ENCODE measurements at places on chromosomes 16 and 17.

DNA sequence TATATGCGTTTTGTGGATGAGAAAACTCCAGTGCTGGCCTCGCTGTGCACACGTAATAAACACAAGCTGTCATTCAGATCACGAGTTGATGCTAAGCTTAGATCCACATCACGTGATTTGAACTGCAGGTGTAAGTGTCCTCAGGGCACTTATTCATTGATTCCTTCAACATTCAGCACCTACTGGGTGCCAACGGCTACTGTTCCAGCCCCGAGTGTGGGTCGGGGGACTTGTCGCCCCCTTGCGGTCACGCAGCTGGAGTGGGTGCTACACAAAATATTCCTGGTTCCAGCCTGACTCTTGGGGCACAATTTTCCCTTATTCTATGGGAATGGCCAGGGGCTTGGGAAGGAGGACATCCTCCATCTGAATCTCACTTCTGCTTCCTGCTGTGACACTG is 29.9 kb upstream of the GINS2 start:
- peak; percentile 27 for DNase-seq

GRCh38 chr17:10316801-10317542 is 55.8 kb downstream of the MYH13 start:
- DNase-seq: no peak

DNA sequence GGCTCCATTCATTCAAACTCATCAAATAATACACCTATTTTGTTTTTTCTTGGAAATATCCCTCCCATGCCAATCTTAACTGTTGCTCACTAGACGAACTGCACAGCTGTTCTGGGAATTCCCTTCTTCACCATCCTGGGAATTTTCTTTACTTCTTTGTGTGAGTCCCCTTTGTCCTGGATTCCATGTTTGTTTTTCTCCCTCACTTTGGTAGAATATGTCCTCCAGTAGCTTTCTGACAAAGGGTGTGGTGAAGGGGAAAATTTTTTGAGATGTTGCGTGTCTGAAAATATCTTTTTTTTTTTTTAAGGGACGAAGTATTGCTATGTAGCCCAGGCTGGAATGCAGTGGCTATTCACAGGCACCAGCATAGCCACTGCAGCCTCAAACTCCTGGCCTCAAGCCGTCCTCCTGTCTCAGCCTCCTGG is 17.2 kb upstream of the UTP6 start:
- no peak for DNase-seq

DNA sequence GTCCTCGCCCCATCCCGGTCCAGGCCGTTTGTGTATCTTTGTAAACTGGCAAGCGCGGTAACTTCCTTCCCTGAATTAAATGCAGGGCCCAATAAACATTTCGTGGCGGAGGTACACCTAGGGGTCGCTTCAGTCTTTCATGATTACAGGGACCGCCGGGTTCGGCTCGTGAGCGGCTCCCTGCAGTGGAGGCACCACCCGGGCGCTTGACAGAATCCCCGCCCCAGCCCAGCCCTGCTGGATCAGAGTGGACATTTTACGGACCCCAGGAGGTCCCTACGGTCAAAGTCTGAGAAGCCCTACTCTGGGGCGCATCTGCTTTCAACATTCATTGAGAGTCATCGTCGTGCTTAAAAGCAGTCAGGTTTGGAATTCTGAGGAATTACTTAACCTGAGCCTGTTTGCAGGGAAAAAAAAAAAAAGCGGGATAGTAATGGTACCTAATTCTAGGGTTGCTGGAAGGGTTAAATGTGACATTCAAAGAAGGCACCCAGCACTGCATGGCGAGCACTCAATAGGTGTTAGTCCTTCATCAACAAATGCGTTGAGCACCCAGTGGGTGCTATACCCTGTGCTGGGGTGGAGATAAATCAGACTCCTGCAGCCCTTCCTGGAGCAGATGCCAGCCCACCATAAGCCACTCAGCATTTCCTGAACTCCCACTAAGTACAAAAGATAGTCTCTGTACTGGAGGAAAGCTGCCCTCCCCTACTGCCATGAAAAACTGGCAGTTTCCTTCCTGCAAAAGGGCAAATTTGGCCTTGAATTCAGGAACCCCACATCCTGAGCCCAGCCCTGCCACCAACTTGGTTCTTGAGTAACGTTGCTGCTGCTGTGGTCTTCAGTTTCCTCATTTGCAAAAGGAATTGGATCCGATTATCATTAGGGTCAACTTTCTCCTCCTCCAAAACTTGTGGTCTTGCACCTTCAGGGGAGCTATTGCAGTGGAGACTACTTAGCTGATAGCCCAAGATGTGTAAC is 658 bp upstream of the DUSP3 start:
- peak; percentile 16 for DNase-seq

- DNase-seq: no peak
Measured at GRCh38 chr16:88917146-88917914, 50.9 kb upstream of the PABPN1L start.

DNA sequence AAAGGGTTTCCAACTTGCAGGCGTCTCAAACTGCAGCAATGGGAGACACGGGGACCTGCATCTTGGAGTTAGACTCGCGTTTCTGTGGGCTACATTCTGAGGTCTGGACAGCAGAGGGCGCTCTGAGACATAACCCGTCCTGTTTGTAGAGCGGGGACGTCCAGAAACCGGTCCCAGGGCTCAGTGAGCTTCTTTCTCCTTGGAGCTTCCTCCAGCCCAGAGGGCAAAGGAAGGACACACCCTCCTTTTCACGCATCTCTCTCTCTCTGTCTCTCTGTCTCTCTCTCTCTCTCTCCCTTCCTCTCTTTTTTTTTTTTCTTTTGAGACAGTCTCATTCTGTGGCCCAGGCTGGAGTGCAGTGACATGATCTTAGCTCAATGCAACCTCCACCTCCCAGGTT is 19.8 kb downstream of the COX4I1 start:
- DNase-seq: peak; percentile 92

DNA sequence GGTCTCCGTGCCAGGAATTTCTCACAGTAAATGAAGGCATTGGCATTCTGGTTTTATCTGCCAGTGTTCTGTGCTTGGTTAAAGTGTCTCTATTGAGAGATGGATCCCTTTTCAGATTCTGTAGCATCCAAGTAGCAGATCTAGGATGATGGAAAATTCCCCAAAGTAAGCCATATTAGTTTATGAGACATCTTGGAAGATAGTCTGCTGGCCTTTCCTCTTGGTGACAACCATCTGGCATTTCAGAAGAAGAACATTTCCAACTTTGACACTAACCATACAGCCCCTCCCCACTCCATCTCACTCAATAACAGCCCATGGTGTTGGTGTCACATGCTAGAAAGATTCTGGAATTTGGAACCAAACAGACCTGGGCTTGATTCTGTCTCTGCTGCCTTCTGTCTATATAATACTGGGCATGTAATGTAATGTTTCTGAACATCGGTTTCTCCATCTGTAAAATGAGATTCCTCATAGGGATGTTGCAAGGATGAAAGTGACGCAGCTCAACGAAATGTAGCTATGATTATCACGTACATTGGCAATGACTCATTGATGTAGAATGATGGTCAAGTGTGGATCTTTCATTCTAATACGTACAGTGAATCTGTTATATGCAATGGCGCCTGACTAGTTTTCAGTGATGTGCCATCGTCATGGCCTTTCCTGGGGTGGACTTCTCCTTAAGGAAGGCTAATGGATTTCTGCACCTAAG is 32.6 kb upstream of the PIRT start:
- DNase-seq: no peak

DNA sequence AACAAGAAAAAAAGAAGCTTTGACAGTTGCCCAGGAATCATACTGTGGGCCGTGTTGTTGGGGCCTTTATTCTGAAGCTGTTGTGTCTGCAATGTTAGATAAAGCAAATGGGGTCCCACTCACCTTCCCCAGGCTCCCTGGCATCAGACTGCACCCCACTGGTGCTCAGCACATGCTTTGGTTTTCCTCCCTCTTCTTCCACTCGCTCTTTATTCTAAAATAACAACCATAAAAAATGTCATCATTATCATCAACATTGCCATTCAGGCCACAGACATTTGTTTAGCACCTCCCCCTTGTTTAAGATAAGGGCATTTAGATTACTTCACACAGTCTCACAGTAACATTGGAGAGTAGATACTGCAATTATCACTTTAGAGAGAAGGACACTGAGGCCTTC is 8.2 kb downstream of the MYLK3 start:
- no peak for DNase-seq

DNA sequence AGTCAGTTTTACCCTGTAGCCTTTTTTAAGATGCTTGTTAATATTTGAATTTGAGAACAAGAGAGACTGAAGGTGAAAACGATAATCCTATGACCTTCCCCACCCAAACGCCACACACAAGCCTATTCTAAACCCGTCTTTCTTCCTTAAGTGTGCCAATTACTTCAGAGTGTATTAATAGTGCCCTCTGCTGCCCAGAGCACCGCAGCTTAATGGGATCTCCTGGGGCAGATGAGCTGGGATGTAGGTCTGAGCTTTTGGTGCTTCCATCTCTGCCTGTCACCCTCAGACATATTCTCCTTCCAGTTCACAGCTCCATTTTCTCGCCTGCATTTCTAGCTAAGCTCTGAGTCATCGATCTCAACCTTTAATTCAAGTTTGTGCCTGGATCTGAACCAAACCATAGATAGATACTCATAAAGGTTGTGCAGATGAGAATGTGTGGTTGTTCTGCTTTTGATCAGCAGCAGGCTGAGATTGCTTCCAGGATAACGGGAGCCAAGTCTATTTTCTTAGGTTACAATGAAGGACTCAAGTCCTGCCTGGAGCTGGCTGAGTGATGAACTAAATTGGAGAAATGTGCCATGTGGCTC is 46.4 kb upstream of the CDH13 start:
- no peak for DNase-seq

DNA sequence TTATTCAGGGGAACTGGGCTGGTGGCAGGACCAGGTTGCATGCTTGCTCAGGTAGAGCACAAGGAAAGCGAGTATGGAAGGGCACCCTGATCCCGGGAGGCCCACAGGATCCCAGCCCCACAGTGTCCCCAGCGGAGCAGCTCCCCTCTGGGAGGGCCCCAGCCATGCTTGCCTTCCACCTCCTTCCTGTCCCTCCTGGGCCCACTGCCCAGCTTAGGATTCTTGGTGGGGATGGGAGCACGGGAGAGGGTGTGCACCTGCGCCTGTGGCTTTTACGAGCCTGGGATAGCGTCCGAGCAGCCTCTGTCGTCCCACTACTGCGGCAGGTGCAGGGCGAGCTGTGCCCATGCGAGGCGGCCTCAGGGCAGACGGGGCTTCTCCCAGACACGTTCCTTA is 114.5 kb downstream of the BANP start:
- no peak for DNase-seq

GRCh38 chr16:840561-841454 is 40.3 kb upstream of the GNG13 start:
- no peak for DNase-seq

GRCh38 chr17:33653399-33653788 is 360.3 kb upstream of the ASIC2 start:
- DNase-seq: no peak

DNA sequence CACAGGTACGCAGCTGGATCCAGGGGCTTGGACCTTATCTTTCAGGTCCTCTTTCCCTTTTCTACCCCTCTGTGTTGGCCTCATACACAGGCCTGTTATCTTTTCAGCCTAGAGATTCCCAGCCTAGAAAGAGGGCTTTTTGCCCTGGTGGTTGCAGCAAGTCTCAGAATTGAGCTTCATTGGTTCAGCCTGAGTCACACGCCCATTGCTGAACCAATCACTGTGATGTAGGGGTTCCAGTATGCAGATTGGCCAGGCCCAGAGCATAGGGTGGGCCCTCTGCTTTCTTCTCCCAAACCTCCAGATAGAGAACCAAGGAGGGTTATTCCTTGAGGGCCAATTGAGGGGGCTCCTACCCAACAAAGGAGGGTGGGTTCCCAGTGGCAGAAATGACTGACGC is 32.8 kb downstream of the GPT2 start:
- DNase-seq: no peak

DNA sequence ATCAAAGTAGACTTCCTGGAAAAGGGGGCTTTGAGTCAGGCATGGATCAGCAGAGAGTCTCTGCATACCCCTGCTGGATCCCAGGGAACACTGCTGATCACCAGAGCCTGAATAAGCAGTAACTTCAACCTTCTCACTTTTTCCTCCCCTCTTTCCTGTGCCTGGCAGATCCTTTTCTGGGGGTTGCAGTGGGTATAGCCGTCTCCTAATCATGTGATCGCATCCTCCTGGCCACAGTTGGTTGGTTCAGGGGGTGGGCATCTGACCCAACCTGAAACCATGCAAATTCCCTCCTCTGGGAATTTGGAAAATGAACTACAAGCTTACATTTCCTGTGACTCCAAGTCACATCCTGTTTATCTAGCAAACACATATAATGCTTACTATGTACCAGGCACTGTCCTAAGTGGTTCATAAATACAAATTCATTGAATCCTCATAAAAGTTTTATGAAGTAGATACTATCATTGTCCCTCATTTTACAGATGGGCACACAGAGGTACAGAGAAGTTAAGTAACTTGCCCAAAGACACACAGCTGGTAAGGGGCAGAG is 120.3 kb downstream of the AXIN2 start:
- no peak for DNase-seq

- no peak for DNase-seq
Measured at GRCh38 chr17:11094331-11094730, 146.7 kb upstream of the SHISA6 start.

GRCh38 chr17:2049333-2050299 is 5.3 kb upstream of the HIC1 start:
- DNase-seq: peak; percentile 89

GRCh38 chr17:80924807-80925610 is 66.6 kb upstream of the CHMP6 start:
- no peak for DNase-seq

GRCh38 chr16:31001507-31002249 is 8.8 kb downstream of the STX1B start:
- no peak for DNase-seq

- DNase-seq: no peak
Measured at GRCh38 chr16:53899431-53899830, 195.5 kb downstream of the FTO start.

- no peak for DNase-seq
Measured at GRCh38 chr16:64762211-64762610, 359.7 kb downstream of the CDH11 start.

DNA sequence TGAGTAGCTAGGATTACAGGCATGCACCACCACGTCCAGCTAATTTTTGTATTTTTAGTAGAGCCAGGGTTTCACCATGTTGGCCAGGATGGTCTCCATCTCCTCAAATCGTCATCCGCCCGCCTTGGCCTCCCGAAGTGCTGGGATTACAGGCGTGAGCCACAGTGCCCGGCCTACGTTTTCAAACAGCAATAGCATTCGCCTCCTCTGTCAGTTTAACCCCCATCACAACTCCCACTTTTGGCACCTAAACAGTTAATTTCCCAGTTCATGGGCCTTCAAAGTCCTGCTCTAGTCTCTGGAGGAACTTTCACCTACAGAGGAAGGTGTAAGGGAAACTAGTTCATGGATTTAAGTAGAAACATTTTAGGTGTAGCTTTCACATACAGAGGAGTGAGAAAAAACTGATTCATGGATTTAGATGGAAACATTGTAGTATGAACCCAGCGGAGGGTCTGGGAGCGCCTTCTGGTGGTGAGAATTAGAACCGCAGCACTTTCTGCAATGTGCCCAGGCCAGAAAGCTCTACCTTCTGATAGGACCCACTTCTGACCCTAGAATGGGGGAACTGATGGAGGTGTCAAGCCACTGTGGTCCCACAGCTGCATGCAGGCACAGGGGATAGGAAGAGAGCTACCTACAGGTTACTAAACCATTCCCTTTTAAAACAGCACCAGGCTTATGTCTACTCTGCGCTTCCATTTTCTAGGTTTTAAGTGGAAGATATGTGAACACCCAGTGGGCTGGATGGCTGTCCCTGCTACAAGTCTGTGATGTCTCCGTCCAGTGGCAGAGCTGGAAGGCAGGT is 12.0 kb upstream of the MEOX1 start:
- peak; percentile 61 for DNase-seq

GRCh38 chr17:49610883-49611584 is 35.4 kb downstream of the NXPH3 start:
- DNase-seq: no peak

- no peak for DNase-seq
Measured at GRCh38 chr17:81902653-81903414, 796 bp downstream of the NPB start.

Measured in natural killer cell (primary cell).